ENCODE measurements at places on chromosomes 2 and 18. TPM values are rescaled to one million over a fixed set of nuclear protein-coding genes. Genes with fewer than 3 reads are reported as not detected.

DNA sequence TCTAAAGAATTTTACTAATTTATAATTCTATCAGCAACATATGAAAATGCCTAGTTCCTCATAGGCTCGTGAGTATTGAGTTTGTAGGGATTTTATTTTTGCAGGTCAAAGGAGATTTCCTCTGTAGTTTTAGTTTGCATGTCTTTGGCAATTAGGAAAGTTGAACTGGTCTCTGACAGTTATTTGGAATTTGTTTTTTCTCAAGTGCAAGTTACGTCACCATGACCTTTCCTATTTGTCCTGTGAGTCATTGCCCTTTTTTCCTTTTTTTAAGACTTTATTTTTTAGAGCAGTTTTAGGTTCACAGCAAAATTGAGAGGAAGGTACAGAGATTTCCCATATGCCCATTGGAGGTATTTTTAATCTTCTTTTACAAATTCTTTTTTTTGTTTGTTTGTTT, 29.0 kb downstream of the RAMP1 start:
- H3K27me3 ChIP-seq = no peaks in the 10 kb centered on the region
- H3K27ac ChIP-seq = peak overlapping the region; percentile 91
- no peaks in the 10 kb centered on the region for H3K36me3 ChIP-seq
- no peak overlapping the region for H3K4me3 ChIP-seq
- no peak for DNase-seq
- H3K4me1 ChIP-seq = peaks cover 83% of the 10 kb centered on the region

DNA sequence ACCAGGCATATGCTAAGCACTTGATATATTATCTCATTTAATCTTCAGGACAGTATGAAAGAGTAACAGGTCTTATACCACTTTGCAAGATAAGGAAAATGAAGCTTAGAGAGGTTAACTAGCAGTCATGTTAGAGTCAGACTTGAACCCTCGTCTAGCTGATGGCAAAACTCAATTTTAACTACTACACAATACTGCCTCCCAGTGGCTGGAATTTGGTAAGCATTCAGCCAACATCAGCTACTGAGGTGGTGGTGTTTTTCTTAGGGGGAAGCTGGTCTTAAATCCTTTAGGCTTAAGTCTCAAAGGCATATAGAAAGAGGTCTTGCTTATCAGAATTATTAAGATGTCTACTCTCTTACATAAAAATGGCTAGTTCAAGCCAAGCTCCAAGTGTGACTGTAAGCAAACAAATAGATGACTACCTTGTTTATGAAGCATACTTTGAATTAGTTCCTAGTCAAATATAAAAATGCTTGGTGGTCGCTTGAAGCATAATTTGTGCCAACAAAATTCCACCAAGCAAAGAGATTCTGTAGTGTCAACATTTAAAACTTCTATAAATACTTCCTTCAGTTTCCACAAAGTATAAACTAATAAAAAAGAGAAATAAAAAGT, 325.4 kb upstream of the FIGN start:
- no peaks in the 10 kb centered on the region for H3K4me1 ChIP-seq
- H3K27me3 ChIP-seq = no peaks in the 10 kb centered on the region
- no peak overlapping the region for H3K27ac ChIP-seq
- H3K4me3 ChIP-seq = no peak overlapping the region

DNA sequence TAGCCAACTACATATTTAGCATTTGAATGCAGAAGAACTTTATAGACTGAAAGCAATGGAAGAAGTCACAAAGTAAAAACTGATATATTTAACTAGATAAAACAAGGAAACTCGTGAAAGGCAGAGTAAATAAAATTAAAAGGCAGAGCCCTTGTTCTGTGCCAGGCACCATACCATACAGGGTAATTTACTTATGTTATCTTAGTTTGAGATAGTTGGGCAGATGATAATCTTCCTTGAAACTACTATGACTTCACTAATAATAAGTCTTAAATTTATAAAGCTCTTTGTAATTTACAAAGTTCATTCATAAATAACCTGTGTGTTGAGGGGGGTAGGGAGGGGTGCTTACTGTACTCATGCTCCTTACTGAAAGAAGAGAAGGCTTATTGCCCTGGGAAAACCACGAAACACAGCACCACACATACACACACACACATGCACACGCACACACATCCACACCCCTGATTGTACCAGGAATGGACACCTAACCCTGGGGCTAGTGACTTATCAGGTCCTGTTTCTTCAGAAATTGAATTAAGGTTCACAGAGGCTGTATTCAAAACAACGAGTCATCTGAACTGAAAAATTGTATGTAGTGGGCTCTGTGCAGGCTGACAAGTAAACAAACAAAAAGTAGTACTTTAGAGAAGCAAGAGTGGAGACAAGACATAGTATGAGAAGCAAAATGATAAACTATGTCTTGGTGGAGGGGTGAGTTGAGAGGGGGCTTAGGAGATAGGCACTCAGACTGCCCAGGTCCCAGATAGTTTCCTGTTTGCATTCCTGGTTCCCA, 38.1 kb downstream of the AGFG1 start:
- no peak overlapping the region for H3K27ac ChIP-seq
- H3K4me3 ChIP-seq = no peak overlapping the region
- H3K36me3 ChIP-seq = no peaks in the 10 kb centered on the region
- no peak for DNase-seq
- H3K4me1 ChIP-seq = peaks cover 55% of the 10 kb centered on the region

GRCh38 chr18:67211646-67212045, 304.9 kb downstream of the DSEL start:
- H3K4me3 ChIP-seq = no peak overlapping the region
- H3K4me1 ChIP-seq = no peaks in the 10 kb centered on the region
- no peak overlapping the region for H3K27ac ChIP-seq
- no peaks in the 10 kb centered on the region for H3K27me3 ChIP-seq

MDH1B gene
- 0.19 TPM for total RNA-seq

GRCh38 chr2:96156011-96156820, 11.0 kb upstream of the DUSP2 start:
- H3K27ac ChIP-seq = no peak overlapping the region
- H3K27me3 ChIP-seq = no peaks in the 10 kb centered on the region
- no peak overlapping the region for H3K4me3 ChIP-seq
- no peaks in the 10 kb centered on the region for H3K36me3 ChIP-seq
- no peak for DNase-seq

DNA sequence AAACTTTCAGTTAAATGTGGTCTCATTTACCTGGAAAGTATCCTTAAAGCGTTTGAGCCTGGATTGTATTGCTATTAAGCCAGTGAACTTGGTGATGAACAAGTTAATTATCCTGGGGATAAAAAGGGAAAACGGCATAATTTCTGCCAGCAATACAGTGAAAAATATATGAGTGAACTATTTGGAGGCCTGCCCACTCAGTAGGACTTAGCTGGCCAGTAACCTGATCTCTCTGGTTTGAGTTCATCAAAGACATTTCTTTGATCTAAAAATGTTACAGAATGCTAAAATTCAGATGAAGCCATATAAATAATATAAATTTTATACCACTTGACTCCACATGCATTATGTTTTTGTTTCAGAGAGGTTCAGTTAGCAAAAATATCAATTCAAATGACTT, 241.1 kb upstream of the VWC2L start:
- no peaks in the 10 kb centered on the region for H3K36me3 ChIP-seq
- no peak for DNase-seq
- no peaks in the 10 kb centered on the region for H3K4me1 ChIP-seq
- H3K27ac ChIP-seq = no peak overlapping the region
- H3K27me3 ChIP-seq = no peaks in the 10 kb centered on the region

DNA sequence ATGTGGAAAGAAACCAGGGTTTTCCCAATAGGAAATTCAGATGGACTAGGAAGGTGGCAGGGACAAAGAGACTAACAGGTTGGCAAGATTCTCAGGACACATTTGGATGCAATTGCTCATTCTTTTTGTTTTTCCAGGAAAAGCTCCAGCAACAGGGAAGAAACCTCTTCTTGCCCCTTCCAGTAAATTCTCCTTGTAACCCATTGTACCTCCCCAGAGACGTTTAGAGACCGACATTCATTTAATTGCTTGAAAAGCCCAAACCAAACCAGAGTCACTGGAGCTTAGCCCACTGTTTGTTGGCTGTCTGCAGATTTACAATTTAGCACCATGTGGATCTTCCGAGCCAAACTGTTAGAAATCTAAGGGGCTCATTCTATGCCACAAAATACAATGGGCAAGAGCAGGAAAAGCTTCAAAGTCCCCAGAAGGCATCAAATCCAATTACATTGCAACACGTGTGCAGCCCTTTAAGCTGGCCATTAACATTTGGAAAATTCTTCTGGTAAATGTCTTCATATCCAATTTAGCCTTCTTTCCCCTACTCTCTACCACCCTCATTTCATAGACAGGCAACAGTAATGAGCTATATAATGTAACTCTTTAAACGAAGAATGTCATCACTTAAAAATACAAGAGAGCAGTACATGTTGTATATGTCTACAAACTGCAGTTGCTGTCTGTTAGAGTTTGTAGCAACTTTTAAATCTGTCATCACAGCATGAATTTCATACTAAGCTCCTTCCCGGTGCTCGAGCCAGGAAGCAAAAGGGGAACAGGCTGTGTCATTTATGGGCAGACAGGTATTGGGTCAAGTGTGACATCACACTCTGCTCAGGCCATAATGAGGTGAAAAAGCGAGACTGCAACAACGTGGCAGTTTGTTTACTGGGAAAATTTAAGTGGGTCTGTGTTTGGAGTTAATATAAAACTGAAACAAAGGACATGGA, 235.6 kb upstream of the HNRNPA3 start:
- H3K4me1 ChIP-seq = no peaks in the 10 kb centered on the region
- DNase-seq = no peak
- H3K27ac ChIP-seq = no peak overlapping the region
- H3K27me3 ChIP-seq = no peaks in the 10 kb centered on the region
- H3K36me3 ChIP-seq = no peaks in the 10 kb centered on the region

DNA sequence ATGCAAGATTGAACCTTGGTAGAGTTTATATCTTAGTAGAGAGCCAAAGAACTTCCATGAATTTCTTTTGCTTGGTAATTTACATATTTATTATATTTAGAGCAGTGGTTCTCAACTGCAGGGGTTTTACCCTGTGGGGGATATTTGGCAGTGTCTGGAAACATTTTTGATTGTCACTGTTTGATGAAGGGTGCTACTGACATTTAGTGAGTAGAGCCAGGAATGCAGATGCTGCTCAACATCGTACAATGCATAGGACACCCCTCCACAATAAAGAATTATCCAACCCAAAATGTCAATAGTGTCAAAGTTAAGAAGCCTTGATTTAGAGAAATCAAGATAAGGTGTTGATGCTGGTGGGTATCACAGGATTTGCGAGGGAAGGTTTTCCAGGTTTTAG, 14.7 kb downstream of the AGFG1 start:
- H3K4me3 ChIP-seq = no peak overlapping the region
- no peak for DNase-seq
- no peak overlapping the region for H3K27ac ChIP-seq
- no peaks in the 10 kb centered on the region for H3K36me3 ChIP-seq
- H3K4me1 ChIP-seq = peaks cover 31% of the 10 kb centered on the region

- no peak overlapping the region for H3K27ac ChIP-seq
- H3K27me3 ChIP-seq = no peaks in the 10 kb centered on the region
- no peaks in the 10 kb centered on the region for H3K4me1 ChIP-seq
- H3K36me3 ChIP-seq = no peaks in the 10 kb centered on the region
- no peak overlapping the region for H3K4me3 ChIP-seq
- no peak for DNase-seq
Measured at GRCh38 chr2:212640428-212640827, 101.8 kb upstream of the ERBB4 start.

Data from esophagus muscularis mucosa (tissue), 4 donors.